ENCODE measurements at places on chromosomes 1 and 21. TPM values are rescaled to one million over a fixed set of nuclear protein-coding genes. Genes with fewer than 3 reads are reported as not detected.

The REN gene
- 3.1 TPM for total RNA-seq

The MAD2L2 gene
- 127 TPM for total RNA-seq

The FCRL5 gene
- not detected for total RNA-seq

The LDLRAD1 gene
- total RNA-seq = not detected

The RORC gene
- total RNA-seq = not detected

The C1QTNF12 gene
- total RNA-seq = 2.8 TPM

The MMEL1 gene
- 1.8 TPM for total RNA-seq

GRCh38 chr1:34359411-34359810, 182.7 kb downstream of the C1orf94 start:
- no peaks in the 10 kb centered on the region for H3K36me3 ChIP-seq
- DNase-seq = no peak
- H3K4me1 ChIP-seq = no peaks in the 10 kb centered on the region

DNA sequence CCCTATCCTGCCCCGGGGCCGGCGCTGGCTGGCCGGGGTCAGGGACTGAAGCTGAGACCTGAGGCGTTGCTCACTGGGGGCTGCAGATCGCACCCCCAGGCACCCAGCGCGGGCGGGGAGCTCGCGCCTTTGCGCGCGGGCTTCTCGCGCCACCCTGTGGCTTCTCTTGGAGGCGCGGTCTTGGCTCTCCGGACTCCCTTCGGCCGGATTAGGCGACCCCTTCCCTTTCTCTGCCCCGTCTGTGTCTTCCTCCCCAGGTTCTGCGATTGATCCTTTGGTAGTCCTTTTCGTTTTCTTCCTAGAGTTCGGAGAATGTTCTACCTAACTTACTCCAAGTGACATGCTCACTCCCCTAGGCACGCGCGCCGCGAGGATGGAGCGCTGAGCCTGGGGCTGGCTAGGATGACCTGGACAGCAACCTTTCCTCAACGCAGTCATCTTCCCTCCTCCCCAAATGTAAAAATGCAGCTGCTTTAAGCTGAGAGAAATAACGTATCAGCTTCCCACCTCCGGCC, 495 bp upstream of the NTRK1 start:
- H3K4me1 ChIP-seq = peaks cover 22% of the 10 kb centered on the region
- no peaks in the 10 kb centered on the region for H3K36me3 ChIP-seq

DNA sequence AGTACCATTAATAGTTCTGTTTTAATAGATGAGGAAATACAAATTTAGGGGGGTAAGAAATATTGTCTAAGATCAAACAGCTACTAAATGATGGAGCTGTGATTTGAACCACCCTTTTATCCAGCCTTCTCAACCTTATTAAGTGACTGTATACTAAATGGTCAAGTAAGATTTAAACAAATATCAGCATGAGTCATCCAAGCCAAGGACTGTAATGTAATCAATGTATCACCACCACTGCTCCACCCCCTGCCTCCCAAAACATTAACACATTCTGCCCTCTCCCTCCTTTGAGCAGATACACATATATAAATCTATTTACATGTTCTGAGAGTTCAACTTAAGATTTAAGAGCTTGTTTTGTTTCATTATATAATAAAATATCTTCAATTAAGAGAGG, 58.9 kb downstream of the LRRC40 start:
- H3K4me1 ChIP-seq = peaks cover 11% of the 10 kb centered on the region
- H3K36me3 ChIP-seq = no peaks in the 10 kb centered on the region
- H3K27me3 ChIP-seq = no peaks in the 10 kb centered on the region
- peak; percentile 78 for DNase-seq
- no peak overlapping the region for H3K4me3 ChIP-seq

DNA sequence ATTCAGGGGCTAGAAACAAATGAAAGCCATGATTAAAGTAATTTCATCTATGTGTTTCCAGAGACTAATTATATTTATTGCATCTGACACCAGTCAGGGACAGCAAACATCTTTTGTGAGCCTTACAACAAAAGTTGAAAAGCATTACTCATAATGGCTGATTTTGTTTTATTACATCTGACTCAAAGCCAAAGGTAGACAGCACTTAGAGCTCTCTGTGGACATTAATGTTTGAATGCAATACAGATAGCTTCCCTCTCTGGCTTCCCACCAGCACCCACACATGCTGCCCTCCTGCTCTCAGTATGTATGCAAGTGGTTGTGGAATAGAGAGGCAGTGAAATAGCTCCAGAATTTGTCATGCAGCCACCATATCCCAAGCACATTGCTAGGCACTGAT, 198.7 kb downstream of the SETD4 start:
- H3K27me3 ChIP-seq = no peaks in the 10 kb centered on the region
- H3K4me1 ChIP-seq = no peaks in the 10 kb centered on the region
- peak; percentile 47 for DNase-seq

GRCh38 chr1:210467440-210468043, 138.8 kb downstream of the HHAT start:
- H3K27me3 ChIP-seq = peaks cover 5% of the 10 kb centered on the region
- no peaks in the 10 kb centered on the region for H3K36me3 ChIP-seq
- no peak for DNase-seq
- no peak overlapping the region for H3K4me3 ChIP-seq

- no peak for DNase-seq
- no peak overlapping the region for H3K27ac ChIP-seq
- no peak overlapping the region for H3K4me3 ChIP-seq
Measured at GRCh38 chr1:183476081-183476480, 3.8 kb downstream of the SMG7 start.

DNA sequence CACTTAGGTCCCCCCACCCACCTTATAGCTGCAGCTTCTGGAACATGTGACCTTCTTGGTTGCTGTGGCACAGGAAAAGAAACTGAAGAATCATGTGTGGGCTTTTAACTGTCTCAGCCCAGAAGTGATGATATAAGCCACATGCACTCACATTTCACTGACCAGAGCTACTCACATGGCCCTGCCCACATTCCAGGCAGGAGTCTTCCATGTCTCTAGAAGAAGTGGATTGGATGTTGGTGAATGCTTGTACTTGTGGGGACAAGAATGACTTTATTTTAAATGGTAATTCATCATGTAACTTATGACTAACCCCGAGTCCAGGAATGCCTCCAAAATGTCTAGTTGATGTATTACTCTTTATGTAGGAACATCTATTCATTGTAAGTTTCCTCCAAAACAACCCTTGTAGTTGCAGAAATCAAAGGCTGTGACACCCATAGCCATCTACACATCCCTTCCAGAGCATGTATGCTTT, 15.8 kb upstream of the CAMK1G start:
- H3K27me3 ChIP-seq = no peaks in the 10 kb centered on the region
- peaks cover 22% of the 10 kb centered on the region for H3K4me1 ChIP-seq
- no peak overlapping the region for H3K4me3 ChIP-seq
- DNase-seq = peak; percentile 75
- H3K27ac ChIP-seq = no peak overlapping the region
- no peaks in the 10 kb centered on the region for H3K36me3 ChIP-seq

GRCh38 chr1:241610056-241610815, 29.9 kb downstream of the CHML start:
- peaks cover 95% of the 10 kb centered on the region for H3K4me1 ChIP-seq
- no peak overlapping the region for H3K4me3 ChIP-seq
- no peaks in the 10 kb centered on the region for H3K36me3 ChIP-seq

DNA sequence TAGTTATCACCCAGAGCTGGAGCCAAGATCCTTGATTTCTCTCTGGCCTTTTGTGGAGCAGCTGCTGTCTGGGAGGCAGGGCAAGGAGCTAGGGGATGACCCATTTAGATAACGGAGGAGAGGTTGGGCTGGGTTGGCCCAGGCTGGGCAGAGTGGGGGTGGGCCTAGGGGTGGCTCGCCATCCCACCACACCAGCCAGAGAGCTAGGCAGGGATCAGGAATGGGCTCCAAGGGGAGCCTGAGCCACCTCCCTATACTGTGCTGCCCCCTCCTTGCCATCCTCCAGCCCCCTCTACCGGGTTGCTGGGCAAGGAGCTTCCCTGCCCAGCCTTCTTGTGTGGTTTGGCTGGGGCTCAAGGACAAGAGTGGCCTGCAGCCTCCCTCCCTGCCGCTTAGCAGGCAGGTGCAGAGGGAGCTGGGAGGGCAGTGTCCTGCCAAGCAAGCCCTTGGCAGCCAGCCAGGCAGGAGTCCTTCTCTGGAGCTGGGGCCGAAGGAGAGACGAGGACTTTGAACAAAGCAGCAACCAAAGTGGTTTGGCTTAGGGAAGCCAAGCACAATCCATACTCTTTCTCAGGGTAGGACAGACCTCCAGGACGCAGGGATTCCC, 4.1 kb downstream of the NUAK2 start:
- DNase-seq = peak; percentile 85
- peaks cover 42% of the 10 kb centered on the region for H3K4me1 ChIP-seq
- no peaks in the 10 kb centered on the region for H3K36me3 ChIP-seq
- no peak overlapping the region for H3K27ac ChIP-seq
- H3K27me3 ChIP-seq = no peaks in the 10 kb centered on the region

DNA sequence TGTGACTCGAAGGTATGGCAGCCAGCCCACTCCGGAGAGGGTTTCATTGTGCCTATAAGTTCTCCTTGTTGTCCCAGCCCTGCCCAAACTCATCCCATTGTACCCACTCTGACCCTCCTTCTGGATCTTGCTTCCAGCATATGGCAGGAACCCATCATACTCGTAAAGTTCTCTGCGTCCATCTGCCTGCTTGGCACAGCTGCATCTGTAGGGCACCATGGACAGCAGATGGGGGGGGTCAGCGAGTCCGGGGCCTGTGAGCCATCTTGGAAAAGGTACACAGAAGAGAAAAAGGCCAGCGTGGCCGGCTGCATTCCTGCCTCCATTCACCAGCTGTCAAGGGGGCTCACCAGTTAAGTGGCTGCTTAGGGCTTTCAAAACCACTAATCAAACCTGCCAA, 94.9 kb upstream of the IGSF21 start:
- H3K27ac ChIP-seq = no peak overlapping the region
- no peak for DNase-seq
- H3K36me3 ChIP-seq = no peaks in the 10 kb centered on the region
- H3K4me1 ChIP-seq = no peaks in the 10 kb centered on the region
- H3K4me3 ChIP-seq = no peak overlapping the region
- H3K27me3 ChIP-seq = peaks cover 33% of the 10 kb centered on the region

DNA sequence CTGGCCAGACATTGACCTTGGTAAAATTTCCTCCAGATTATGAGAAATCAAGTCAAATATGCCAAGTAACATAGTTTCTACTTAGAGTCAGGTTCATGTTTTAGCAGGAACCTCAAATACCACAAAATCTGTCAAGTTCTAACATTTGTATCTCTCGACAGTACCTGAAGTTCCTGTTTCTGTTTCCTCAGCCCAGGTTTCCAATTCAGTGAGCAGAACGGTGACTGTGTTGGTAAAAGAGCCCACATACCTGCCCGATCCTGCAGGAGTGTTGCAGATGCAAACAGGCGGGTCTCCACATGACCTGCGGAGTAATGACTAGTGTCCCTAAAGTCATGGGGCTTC, 57.9 kb upstream of the LGALS8 start:
- peaks cover 6% of the 10 kb centered on the region for H3K4me1 ChIP-seq
- H3K36me3 ChIP-seq = no peaks in the 10 kb centered on the region
- H3K27me3 ChIP-seq = peaks cover 7% of the 10 kb centered on the region

DNA sequence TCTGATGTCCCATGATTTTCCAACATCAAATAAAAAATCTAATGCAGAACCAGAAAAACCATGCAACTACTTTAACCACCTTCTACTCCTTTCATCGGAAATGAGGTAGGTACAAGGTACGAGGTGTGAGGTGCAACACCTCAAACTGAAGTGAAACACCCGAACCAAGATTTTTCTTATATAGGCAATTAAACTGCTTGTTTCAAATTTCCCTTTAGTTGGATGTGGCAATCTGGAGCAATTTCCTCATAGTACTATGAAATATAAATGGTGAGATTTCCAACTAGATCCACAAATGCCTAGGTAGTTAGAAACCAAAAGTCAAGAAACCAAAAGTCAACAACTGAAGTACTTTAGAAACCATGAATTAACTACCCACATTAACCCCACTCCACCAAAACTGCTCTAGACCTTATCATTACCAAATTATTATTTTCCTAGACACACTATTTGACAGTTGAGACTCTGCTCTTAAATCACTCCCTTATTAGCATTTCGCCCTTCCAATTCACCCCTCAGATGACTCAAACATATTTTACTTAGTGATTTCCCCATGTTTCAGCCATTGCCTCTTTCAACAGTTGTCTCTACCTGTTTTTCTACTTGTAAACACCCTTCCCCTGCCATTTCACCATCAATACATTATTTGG, 37.8 kb downstream of the FUBP1 start:
- H3K4me1 ChIP-seq = no peaks in the 10 kb centered on the region
- H3K27ac ChIP-seq = no peak overlapping the region
- H3K4me3 ChIP-seq = no peak overlapping the region
- no peaks in the 10 kb centered on the region for H3K27me3 ChIP-seq
- peaks cover 31% of the 10 kb centered on the region for H3K36me3 ChIP-seq

DNA sequence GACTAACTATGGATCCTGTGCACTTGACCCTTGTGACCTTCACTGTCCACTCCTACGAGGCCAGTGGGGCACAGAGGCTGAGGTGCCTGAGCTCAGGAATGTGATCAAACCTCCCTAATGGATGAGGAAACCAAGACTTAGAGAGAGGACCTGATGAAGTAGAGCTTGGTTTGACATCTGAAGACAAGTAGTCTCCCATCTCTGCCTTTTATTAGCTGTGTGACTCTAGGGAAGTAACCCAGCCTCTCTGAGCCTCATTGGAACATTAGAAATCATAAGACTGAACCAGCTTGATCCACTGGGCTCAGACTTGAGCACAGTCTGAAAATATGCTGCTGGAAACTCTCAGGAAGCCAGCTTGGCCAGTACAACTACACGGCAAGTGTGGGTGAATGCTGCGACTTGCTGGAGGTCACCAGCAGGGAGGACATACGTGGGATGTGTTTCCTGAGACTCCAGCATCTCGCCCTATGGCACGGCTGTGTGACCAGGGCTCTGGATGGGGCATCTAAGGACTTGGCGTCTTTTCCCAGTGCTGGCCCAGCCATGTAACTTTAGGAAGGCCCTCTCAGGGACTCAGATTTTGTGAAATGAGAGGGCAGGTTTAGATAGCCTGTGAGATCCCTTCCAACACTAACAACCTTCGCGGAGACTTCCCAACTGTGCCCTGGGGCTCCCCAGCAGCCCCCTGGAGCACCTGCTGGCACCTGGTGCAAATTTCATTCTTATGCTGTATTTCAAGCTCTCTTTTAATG, 10.5 kb downstream of the CDCP2 start:
- no peak for DNase-seq
- peaks cover 6% of the 10 kb centered on the region for H3K4me1 ChIP-seq
- H3K27ac ChIP-seq = no peak overlapping the region

GRCh38 chr1:243246916-243247315, 8.2 kb downstream of the CEP170 start:
- no peaks in the 10 kb centered on the region for H3K36me3 ChIP-seq
- no peaks in the 10 kb centered on the region for H3K27me3 ChIP-seq
- H3K27ac ChIP-seq = 0 out of 2 replicates have a peak overlapping the region, but pooled peaks have one; percentile 1
- peak; percentile 70 for DNase-seq
- H3K4me1 ChIP-seq = peaks cover 29% of the 10 kb centered on the region

GRCh38 chr1:108850929-108851328, 6.0 kb downstream of the AKNAD1 start:
- no peak overlapping the region for H3K4me3 ChIP-seq
- H3K4me1 ChIP-seq = no peaks in the 10 kb centered on the region
- DNase-seq = no peak
- H3K27me3 ChIP-seq = no peaks in the 10 kb centered on the region
- no peak overlapping the region for H3K27ac ChIP-seq
